ENCODE measurements at places on chromosomes 3 and 15.

DNA sequence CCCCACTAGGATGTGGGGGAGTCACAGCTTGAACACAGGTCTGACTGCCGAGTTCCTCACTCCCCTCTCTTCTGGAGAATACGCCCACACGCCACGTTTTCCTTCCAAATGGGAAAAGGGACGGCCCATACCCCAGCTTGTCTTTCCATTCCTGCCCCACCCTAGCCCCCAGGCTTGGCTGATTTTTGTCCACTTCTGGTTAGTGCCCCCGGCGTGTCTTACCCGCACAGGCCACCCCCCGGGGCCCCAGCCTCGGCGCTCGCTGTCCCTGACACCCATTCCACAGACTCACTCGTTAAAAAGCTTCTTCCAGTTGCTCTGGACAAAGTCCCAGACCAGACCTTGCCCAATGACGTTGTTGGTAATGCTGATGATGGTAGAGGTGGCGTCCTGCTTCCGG is 14.5 kb downstream of the MESP2 start:
- DNase-seq, result no peak
- no peaks in the 10 kb centered on the region for H3K36me3 ChIP-seq
- H3K27ac ChIP-seq, result no peak overlapping the region
- no peak overlapping the region for H3K4me3 ChIP-seq
- no peaks in the 10 kb centered on the region for H3K4me1 ChIP-seq

GRCh38 chr3:168066882-168067281 is 28.8 kb downstream of the GOLIM4 start:
- H3K36me3 ChIP-seq, result no peaks in the 10 kb centered on the region
- no peak overlapping the region for H3K27ac ChIP-seq
- no peak for DNase-seq
- no peaks in the 10 kb centered on the region for H3K4me1 ChIP-seq
- H3K4me3 ChIP-seq, result no peak overlapping the region
- no peaks in the 10 kb centered on the region for H3K27me3 ChIP-seq

- no peak overlapping the region for H3K27ac ChIP-seq
- peaks cover 8% of the 10 kb centered on the region for H3K36me3 ChIP-seq
- peak; percentile 79 for DNase-seq
- no peak overlapping the region for H3K4me3 ChIP-seq
Measured at GRCh38 chr3:134197681-134198261, 52.9 kb downstream of the RYK start.

GRCh38 chr3:109081746-109082510 is 36.0 kb downstream of the MORC1 start:
- H3K27ac ChIP-seq, result no peak overlapping the region
- no peaks in the 10 kb centered on the region for H3K4me1 ChIP-seq
- peak; percentile 65 for DNase-seq
- H3K36me3 ChIP-seq, result no peaks in the 10 kb centered on the region

DNA sequence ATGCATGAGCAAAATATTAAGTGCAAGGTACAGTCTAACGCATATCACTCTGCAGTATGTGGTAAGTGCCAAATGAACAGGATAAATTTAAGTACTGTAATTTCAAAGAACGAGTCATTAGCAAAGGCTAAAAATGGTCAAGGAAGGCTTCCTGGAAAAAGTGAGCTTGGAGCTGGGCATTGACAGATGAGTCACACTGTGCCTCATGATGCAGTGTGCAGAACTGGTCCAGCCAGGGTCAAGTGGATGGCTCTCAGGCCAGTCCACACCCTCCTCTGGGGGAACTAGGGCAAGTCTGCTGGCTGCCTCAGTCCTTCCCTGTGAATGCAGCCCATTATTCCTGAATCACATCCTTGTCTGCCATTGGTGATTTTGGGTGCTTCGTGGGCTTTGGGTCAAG is 76.3 kb downstream of the CACNA1D start:
- no peak for DNase-seq
- H3K4me1 ChIP-seq, result no peaks in the 10 kb centered on the region
- H3K27me3 ChIP-seq, result no peaks in the 10 kb centered on the region

DNA sequence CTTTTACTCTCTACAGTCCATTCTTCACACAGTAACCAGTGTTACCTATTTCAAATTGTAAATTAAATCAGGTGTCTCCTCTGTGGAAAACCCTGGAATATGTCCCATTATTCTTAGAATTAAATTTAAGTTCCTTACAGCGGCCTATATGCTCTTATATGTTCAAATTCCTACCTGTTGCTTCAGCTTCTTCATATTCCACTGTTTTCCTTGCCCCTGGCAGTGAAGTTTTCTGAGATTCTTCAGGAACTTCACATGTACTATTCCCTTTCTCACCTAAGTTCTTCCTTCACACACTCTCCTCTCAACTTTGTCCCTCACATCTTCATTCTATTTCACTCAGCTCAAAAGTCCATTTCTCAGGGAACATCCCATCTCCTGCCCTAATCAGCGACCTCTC is 68.8 kb downstream of the IL1RAP start:
- H3K36me3 ChIP-seq, result peaks cover 8% of the 10 kb centered on the region
- H3K27me3 ChIP-seq, result no peaks in the 10 kb centered on the region

GRCh38 chr3:143273975-143274690 is 154.6 kb downstream of the CHST2 start:
- H3K4me1 ChIP-seq, result no peaks in the 10 kb centered on the region
- H3K27ac ChIP-seq, result no peak overlapping the region
- DNase-seq, result no peak
- H3K4me3 ChIP-seq, result no peak overlapping the region
- no peaks in the 10 kb centered on the region for H3K36me3 ChIP-seq

GRCh38 chr15:39885099-39885777 is 34.8 kb downstream of the GPR176 start:
- H3K27ac ChIP-seq, result no peak overlapping the region
- H3K36me3 ChIP-seq, result no peaks in the 10 kb centered on the region
- no peak overlapping the region for H3K4me3 ChIP-seq
- H3K4me1 ChIP-seq, result peaks cover 17% of the 10 kb centered on the region
- DNase-seq, result no peak

DNA sequence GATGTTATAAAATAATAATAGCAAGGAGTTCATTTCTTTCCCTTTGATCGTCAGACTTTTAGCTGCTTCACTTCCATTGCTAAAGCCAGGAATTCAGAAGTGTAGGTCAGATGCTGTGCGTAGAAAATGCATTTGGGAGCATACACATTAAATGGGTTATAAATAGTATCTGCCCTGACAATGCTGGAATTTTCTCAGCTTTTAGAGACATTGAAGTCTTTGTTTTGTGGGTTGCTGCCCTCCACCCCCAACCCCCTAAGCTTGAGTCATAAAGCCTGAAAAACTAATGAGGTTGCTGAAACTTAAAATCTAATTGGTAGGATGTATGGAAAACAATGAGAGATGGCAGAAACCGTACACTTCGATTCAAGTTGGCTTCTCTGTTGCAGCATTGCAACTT is 81.9 kb downstream of the MITF start:
- H3K27me3 ChIP-seq, result no peaks in the 10 kb centered on the region
- H3K27ac ChIP-seq, result no peak overlapping the region
- no peak for DNase-seq
- H3K4me3 ChIP-seq, result no peak overlapping the region
- H3K4me1 ChIP-seq, result no peaks in the 10 kb centered on the region
- H3K36me3 ChIP-seq, result no peaks in the 10 kb centered on the region

DNA sequence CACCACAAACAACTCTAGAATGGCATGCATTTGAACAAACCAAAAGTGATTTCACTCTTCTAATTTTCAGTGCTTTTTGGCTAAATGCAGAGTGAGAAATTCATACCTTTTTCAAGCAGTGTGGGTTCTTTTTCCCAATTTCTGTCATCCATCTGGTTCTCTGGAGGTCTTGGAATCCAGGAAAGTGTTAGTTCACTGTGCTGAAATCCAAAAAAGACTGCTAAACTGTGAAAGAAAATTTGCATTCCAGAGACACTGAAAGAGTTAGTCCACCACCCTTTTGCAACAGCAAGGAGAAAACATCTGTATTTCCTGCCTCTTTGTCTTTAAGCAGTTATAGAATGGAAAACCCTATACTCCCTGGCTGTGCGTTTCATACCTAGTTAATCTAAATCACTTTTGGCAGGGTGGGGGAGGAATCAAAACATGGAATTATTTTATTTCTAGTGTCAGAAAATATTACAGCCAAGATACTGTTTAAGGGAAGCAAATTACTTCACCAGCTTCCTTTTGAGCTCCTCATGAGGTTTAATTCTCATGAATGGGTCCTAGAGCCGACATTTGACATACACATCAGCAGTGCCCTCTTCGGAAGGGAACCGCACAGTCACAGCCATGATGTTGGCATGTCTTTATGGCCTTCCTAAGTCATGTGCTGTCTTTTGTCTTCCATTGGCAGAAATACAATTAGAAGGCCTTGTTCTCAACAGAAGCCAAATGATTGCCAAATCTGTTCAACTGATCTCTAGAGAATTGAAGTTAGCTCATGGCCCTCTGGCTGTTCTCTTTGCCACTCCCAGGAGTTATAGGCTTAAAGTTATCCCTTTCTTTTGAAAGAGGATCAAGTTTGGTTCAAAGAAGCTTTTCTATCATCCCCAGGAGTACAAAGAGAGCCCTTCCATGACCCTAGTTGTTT is 317.7 kb upstream of the TPRG1 start:
- no peaks in the 10 kb centered on the region for H3K36me3 ChIP-seq
- H3K4me1 ChIP-seq, result peaks cover 8% of the 10 kb centered on the region
- no peaks in the 10 kb centered on the region for H3K27me3 ChIP-seq
- DNase-seq, result peak; percentile 61
- H3K4me3 ChIP-seq, result no peak overlapping the region

DNA sequence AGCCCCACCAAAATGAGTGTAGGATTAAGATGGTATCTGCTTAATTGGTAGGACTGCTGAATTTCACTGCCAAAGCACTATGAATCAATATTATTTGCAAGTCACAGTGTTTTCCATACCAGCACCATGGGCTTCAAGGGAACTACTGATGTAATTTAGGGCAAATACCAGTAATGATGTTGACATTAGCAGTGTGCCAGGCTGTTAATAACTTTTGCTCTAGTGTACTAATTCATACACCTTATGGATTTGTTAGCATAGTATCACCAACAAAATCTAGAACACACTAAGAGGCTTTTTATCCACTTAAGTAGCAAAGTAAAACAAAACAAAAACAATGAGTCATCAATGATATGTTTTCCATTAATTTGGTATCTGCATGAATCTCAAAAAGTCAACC is 888.2 kb downstream of the CADM2 start:
- H3K27me3 ChIP-seq, result no peaks in the 10 kb centered on the region
- H3K27ac ChIP-seq, result no peak overlapping the region
- no peaks in the 10 kb centered on the region for H3K36me3 ChIP-seq
- DNase-seq, result no peak

All from A673 (cell line).